ENCODE measurements at places on chromosomes 5 and 9.

DNA sequence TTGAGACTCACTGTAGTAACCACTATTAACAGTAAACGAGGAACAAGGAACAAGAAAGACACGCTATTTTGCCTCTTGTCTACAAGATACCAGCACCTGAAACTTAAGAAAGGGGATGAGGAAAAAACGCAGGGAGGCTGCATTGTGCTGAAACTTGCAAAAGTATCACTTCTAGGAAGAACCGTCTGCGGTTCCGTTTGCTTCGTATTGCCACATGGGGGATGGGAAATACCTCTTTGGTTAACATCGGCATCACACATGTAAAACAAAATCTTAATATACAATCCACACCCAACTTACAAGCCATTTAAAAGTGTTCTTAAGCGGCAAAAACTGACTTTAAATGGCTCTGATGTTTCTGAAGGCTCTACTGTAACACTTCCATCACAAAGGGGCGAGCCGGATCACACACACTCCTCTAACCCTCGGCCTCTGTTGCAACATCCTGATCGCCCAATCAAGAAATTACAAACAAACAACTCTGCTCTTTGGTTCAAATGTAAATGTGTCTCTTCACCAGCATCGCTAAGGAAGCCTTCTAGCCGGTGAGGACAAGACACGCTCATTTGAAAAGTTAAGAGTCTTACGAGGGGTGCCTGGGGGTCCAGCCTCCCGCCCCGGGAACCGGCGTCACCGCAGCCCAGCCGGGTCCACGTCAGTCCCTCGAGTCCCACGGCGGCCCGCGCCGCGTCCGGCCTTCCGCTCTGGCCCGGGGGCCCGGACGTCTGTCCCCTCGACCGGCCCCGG, 621 bp downstream of the SEC16A start:
- no peak for DNase-seq

DNA sequence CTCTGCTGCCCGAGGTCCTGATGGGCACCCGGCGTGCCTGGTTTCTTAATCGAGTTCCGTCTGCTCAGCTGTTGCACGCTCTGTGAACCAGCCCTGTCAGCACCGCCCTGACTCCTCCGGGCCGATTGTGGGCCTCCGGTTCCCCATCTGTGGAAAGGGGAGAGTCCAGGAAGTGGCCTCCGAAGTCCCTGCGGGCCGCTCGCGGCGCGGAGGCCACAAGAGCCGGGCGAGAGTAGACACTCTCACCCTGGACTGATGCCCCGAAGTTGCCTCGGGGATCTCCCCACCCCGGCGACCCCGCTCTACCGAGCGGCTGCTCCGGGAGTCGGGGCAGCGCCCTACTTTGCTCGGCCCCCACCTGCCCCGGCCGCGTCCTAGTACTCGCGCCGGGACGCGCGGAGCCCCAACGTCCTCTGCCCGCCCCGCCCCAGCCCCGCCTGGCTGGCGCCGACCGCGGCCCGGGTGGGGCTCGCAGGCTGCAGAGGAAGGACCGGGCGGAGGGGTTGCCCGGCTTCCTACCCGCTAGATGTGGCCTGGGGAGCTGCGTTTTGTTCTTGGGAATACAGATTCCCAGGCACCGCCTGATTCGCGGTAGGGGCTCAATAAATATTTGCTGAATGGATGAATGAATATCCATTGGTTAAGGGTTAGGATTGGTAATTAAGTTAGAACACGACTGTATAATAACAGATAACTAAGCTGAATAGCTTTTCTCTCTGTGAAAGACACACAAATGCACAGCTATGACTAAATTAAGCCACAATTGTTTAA, 935 bp upstream of the ZNF367 start:
- peak; percentile 62 for DNase-seq

DNA sequence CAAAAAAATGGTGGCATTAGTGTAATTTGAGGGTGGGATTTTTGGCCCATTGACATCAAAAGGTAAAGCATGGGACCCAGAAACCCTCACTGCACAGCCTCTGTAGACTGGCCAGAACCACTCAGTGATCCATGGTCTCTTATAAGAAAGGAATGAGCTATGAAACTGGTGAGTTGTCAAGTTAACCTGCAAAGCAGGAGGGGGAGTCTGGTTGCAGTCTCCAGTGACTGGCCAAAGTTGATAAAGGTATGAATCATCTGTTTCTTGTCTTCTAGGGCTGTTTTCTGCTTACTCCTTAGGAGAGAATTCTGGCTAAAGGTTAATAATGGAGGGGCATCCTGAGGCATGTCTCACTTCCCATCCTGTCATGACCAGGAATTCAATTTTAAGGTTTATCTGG, 325.2 kb downstream of the TLR4 start:
- no peak for DNase-seq

DNA sequence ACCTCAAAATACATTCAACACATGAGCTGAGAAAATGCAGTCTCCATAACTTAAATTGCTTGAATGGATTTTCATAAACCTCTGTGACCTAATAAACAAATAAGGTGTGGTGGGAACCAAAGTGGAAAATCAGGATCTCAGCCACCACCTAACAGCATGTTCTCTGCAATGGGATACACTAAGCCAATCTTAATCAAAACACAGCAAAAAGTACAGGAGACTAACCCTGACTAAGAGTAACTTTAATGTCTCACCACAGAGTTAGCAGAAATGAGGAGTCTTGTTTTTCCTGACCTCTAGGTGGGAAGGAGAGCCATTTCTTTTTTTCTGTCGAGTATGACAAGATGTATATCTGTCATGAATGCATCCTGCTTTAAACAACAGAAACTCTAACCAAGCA, 48.5 kb downstream of the PLK2 start:
- no peak for DNase-seq

GRCh38 chr5:61228691-61229280, 66.5 kb upstream of the SMIM15 start:
- no peak for DNase-seq

GRCh38 chr5:179954434-179954833, 46.7 kb upstream of the TBC1D9B start:
- DNase-seq: no peak

GRCh38 chr5:61784341-61784740, 452.3 kb downstream of the ZSWIM6 start:
- DNase-seq: no peak

GRCh38 chr5:93078082-93079038, 502.7 kb downstream of the NR2F1-AS1 start:
- no peak for DNase-seq

DNA sequence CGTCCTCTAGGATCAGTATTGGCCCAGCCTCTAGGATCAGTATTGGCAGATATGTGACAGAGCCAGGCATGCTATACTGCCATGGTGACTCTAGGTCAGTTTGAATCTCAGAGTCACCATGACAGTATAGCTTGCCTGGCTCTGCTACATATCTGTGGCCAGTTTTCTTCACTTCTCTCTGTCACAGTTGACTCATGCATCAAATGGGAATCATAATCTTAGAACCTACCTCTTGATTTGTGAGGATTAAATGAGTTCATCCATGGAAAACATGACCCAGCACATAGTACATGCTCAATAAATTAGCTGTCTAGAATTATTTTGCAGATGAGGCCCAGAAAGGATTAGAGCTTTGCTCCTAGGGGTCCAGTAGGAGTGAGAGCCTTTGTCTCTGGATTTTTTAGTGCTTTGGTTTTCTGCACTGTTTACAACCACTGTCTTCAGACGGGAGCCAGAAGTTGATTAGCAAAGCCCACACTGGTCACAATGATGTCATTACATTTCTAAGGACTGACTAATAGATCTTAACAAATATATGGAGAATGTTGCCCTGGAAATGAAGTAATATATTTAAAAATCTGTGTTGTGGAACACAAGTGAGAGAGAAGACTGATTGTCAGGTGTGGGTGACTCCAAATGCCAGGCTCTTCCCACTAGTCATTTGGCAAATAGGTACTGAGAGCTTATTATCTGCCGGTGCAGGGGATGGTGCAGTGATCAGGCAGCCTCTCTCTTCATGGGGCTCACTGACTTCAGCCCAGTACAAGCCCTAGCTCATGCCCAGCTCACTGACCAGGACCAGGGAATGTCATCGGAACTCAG, 76.0 kb downstream of the COL15A1 start:
- DNase-seq: no peak

GRCh38 chr5:133230823-133231578, 179.2 kb downstream of the HSPA4 start:
- no peak for DNase-seq

GRCh38 chr5:95445995-95446394, 54.8 kb downstream of the FAM81B start:
- no peak for DNase-seq

- no peak for DNase-seq
These were observed 115.8 kb upstream of the SLIT3 start for GRCh38 chr5:169416583-169417196.

- no peak for DNase-seq
These were observed 75.3 kb downstream of the LHFPL2 start for GRCh38 chr5:78573318-78573717.

DNA sequence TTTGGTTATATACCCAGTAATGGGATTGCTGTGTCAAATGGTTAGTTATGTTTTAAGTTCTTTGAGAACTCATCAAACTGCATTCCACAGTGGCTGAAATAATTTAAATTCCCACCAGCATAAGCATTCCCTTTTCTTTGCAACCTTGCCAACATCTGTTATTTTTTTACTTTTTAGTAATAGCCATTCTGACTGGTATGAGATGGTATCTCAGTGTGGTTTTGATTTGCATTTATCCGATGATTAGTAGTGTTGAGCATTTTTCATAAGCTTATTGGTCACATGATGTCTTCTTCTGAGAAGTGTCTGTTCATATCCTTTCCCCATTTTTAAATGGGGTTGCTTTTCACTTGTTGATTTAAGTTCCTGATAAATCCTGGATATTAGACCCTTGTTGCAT, 435.7 kb upstream of the RIOK2 start:
- no peak for DNase-seq

GRCh38 chr5:154254896-154255295, 64.4 kb downstream of the GALNT10 start:
- no peak for DNase-seq

- DNase-seq: no peak
These were observed 48.6 kb upstream of the PTPRD start for GRCh38 chr9:10661376-10661775.

DNA sequence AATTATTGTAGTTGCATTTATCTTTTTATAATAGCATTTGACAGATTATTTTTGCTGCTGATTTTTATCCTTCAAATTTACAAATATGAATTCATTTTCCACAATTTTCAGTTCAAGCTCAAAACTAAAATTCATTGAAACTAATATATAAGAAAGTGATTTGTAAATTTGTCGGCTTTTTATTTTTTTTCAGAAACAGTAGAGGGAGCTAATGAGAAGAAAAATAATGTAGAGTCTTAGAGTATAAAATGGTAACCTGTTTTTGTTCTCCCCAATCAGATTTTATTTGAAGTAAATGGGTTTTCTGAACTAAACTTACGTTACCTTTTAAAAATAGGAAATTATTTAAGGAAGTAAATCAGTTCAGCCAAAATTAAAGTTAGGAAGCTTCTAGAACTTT, 19.2 kb downstream of the PRRC1 start:
- no peak for DNase-seq

GRCh38 chr5:145949474-145949873, 13.1 kb downstream of the SH3RF2 start:
- DNase-seq: no peak

DNA sequence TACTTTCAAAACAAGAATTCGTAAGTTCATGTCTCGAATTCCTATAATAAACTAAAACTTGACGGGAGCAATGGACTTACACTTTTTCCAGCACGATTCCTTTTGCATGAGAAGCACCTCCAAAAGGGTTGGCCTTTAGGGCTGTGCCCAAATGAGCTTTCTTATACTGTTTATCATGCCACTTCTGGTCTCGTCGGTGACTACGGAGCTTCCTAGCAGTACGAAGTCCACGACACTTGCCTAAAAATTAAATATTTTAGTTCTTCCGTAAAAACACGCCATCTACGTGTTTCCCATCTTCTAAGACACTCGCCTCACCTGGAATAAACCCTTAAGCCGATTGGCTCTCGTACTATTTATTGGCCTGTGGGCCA, 554 bp downstream of the RPS23 start:
- no peak for DNase-seq

DNA sequence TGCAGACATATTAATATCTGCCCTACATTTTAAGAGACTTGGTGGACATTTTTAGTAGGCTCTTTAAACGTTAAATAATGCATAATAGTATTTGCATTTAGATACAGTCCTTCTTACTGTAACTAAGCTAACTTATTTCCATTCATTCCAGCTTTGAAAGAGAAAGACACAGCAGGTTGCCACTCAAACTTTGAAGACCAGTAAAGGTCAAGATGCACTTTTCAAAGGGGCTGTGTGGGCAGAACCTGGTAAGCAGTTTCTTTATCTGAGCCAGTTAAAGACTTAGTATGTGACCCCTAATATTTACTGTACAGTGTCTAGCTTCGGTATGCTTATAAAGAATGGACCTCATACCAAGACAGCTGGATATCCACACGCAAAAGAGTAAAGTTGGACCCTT, 20.8 kb downstream of the PLGRKT start:
- no peak for DNase-seq

GRCh38 chr5:172303572-172304335, 20.2 kb upstream of the UBTD2 start:
- DNase-seq: no peak

GRCh38 chr5:178381921-178382695, 149.5 kb upstream of the PHYKPL start:
- DNase-seq: no peak

GRCh38 chr5:81242906-81243436, 9.8 kb downstream of the CKMT2 start:
- DNase-seq: no peak

DNA sequence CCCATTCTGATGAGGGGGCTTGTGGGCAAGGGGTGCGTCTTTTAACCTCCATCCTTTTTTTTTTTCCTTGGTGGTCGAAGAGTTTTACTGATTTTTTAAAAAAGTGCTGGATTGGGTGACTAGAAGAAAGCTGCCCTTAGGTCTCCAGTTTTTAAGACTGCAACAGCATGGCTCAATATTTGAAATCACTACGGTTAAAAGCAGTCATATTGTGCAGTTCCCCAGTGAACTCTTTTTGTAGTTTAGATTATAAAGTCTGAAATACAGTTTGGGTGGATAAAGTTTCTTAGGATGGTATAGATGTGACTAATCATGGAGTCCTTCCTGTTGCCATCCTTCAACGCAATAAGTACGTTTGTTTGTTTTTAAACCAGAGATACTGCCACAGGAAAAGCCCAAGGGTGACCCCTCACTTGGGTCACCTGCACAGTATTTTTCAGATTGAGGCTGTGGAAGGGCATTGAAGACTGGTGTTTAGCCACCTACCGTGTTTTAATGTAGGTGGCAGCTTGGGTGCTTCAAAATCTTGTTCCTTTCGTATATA, 520 bp upstream of the DHFR start:
- DNase-seq: no peak

DNA sequence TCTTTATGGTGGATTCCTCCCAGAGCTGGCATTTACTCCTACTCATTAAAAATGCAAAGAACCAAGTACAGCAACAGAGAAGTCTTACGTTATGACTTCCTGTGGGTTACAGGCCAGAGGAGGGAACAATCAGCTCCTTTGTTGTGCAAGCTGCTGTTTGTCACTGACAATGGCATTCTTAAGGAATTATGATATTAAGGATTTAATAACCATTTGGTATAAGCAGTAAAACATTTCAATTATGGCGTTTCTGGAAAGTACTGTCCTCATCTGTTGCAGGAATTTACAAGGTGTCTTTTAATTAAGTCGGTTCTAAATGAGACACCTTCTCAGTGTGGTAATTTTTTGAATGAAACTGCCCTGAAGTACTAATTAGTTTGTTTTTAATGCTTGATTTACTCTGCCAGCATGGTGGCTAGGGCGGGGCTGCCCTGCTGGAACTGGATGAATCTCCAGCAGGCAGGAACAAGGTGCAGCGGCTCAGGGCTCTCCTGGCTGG, 49.1 kb upstream of the VDAC1 start:
- DNase-seq: no peak
